Fibroblast of skin of abdomen (primary cell): ENCODE measurements at places on chromosomes 7 and 10.

DNA sequence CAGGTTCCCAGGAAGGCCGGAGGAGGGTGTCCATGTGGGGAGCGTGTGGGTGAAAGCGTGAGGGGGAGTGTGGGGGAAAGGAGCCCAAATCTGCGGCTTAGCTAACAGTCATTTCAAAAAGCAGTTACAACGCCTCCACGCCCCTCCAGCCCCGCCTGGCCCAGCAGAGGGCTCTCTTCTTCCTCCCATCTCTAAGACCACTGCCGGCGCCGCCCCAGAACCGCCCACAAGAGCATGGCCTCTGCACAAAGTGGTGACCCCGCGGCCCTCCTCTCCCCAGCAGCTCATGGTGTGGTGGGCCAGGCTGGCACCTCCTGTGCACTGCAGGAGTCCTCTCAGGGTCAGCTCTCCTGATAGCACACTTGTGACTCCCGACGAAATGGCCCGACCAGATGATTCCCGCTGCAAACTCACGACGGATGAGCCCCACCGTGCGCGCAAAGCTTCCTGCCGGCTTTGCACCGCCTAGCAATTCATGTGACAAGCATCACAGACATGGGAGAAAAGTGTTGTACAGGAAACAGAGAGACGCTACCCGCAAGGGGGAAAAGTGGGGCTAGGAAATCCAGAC is 12.4 kb upstream of the HUS1 start:
- peak; percentile 77 for DNase-seq

- no peak for DNase-seq
Measured at GRCh38 chr10:80323311-80323710, 33.2 kb downstream of the DYDC1 start.

DNA sequence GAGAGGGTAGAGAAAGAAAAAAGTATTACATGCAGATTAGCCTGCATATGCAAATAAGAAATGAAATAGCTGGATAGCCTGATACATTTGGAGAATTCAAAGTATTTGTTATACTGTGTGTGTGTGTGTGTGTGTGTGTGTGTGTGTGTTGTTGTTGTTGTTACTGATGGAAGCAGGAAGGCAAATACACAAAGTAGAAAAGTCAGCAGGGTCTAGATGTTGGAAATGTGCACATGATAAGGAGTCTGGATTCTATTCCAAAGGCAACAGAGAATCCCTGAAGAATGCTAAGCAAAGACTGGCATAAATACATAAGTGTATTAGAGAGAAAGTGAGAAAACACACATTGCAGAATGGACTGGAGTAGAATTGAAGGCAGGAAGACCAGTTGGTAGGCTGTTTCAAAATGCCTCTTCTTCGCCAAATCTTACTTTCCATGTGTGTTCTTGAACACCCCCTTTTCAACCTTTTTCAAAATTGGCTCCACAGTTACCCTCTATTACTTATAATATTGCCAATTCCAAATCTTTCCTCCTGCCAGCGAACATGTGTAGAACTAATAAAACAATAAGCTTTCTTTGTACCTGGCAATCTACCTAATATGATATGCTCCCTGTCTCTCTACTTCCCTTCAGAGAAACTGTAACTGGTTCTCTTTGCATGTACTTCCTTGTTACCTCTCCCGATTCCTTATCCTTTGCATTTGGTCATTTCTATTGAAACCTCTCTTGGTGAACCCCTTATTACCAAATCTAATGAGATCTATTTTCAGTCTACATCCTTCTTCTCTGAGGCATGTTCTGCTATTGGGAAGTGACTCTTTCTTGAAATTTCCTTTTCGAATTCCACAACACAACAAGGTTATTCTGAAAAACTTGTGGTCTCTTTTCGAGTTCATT is 6.2 kb downstream of the CPED1 start:
- DNase-seq: no peak

DNA sequence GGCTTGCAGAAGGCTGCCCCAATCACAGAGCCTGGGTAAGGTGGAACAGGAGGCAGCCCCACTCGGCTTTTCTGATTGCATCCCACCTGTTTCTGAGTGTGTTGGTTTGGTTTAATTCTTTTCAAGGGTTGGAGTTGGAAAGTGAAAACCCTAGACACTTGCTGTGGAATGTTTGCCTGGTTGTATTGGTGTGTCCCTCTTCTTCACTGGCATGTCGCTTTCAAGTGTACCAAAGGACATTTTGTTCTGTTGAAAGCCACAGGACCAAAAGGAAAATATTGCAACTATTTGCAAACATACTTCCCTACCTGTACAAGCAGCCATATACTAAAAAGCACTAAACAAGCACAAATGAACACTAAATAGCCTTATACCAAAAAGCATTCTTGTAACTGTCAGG is 60.5 kb downstream of the NHLRC2 start:
- DNase-seq: no peak

- DNase-seq: peak; percentile 79
Measured at GRCh38 chr7:77550586-77550985, 13.5 kb downstream of the PTPN12 start.

DNA sequence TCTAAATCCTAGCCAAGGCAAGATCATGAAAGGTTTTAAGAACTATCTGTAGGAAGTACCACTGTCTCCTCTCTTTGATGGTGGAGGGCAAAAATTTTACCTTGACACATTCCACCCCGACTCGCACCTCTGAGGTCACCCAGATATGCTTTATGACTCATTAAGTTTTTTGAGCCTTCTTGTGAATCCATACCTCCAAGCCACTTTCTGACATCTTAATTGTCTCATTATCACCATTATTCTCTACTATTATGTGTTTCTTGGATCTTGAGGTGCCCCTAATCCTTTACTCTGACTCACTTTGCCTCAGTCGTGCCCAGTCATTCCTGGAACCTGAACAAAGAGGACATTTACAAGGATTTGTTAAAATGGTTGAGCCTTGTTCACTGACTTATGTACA is 146.6 kb downstream of the RAPGEF5 start:
- DNase-seq: no peak

GRCh38 chr7:139592801-139593461 is 69.4 kb downstream of the CLEC2L start:
- DNase-seq: no peak

GRCh38 chr7:129676017-129676897 is 64.7 kb downstream of the NRF1 start:
- no peak for DNase-seq

GRCh38 chr10:47137311-47137851 is 162.6 kb upstream of the GDF10 start:
- peak; percentile 94 for DNase-seq
